Activated CD4-positive, CD25-positive, alpha-beta regulatory T cell (primary cell): ENCODE measurements at places on chromosomes 4 and X.

- DNase-seq = no peak
These were observed 586.1 kb upstream of the PITX2 start for GRCh38 chr4:111208970-111209369.

- no peak for DNase-seq
These were observed 581.4 kb upstream of the DIPK2B start for GRCh38 chrX:45781901-45782553.

DNA sequence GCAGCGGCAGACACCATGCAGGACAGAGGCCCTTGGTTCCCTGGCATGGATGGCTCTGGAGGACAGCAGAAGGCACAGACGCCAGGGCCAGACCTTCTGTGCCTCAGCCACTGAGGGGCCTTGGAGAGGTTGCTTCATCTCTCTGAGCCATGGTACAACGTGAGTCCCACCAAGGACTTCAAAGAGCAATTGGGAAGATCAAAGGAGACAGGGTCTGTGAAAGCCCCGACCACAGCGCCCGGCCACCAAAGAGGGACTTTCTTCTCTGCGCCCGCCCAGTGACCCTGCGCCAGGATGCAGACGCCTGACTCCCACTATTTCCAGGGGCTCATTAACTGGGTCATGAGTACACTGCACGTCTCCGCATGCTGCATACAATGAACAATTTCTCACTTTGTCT is 174.0 kb downstream of the AFAP1 start:
- no peak for DNase-seq

GRCh38 chrX:1300449-1300848 is 31.8 kb downstream of the CSF2RA start:
- DNase-seq = no peak

- DNase-seq = no peak
These were observed 105.1 kb upstream of the CPEB2 start for GRCh38 chr4:14897217-14897616.

GRCh38 chrX:124242131-124242530 is 90.3 kb upstream of the TEX13D start:
- DNase-seq = no peak

DNA sequence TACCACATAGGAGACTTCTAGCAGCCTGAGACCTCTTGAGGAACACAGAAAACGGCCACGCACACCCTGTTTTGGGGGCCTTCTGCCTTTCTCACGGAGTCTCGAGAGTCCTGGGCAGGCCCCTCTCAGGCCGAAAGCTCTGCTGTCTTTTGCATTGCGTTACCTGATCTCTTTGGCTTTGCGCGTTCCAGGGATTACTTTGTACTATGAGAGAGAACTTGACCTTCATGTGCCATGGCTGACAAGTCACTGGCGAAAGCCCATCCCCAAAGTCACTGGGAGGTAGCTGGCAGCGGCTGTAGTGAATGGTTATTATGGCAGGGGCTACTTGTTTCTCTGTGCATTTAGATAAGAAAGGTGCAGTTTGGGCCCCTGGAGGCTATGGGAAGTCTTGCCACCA is 8.0 kb upstream of the NAT8L start:
- no peak for DNase-seq

GRCh38 chrX:44306356-44306755 is 37.1 kb downstream of the EFHC2 start:
- DNase-seq = no peak

DNA sequence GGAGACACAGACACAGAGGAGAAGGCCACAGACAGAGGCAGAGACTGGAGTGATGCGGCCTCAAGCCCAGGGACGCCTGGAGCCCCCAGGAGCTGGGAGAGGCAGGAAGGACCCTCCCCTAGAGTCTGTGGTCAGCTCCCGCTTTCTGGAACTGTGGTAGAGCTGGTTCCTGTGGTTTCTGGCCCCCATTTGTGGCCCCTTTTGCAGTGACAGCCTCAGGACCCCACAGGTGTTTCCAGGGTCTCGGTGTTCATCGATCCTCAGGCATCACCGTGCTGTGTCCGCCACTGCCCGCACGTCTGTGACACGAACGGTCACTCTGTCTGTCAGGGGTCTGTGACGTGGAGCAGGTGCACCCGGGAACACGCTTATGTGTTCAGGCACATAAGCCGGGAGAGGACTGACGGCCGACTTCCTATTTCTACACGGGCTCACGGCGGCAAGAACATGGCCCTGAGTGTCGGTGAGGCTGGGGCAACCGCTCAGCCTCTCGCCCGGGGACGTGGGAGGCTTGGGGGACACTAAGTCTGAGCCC is 7.9 kb downstream of the GTPBP6 start:
- DNase-seq = no peak

DNA sequence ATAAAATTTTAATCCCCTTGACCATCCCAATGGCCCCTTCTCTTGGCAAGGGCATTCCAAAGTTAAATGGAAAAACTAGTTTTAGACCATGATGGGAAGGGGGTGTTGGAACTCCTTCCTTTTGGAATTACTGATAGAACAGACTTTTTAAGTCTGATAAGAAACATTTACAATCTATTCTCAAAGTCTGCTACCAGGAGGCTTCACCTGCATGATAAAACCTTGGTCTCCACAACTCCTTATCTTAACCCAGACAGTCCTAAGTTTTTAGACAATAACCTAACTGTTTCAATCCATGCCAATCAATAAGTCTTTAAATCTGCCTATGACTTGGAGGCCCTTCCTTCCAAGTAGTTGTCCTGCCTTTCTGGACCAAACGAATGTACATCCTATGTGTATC is 63.9 kb upstream of the PGRMC2 start:
- no peak for DNase-seq

DNA sequence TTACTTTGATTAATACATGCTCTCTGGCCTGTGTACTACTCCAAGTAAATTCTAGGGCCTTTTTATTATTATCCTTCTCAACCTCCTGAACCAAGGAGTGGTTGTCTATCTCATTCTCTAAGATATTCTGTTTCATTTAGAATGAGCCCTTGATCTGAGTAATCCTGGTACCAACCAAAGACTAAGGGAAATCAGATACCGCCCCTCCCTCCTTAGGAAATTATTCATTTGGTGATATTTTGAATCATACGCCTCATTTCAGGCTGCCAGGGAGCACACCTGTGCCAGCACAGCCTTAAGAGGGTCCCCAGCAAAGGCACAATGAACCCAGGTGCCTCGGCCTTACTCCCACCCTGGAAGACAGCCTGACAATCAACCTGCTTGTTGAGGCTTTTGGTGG is 73.2 kb upstream of the STARD8 start:
- no peak for DNase-seq

DNA sequence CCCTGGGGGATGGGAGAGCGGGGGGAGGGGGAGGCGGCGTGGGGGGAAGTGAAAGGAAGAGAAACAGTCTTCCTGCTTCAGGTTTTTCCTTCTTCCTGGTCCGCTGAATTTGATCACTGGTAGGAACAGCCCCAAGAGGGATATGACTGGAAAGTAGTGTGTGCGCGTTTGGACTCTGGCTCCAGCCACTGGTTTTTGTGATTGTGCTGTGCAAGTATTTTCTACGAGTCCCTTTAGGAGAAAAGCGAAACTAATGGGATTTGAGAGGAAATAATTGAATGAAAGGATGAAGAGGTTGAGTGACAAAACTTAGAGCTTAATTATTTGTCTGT is 836 bp downstream of the PRRG1 start:
- no peak for DNase-seq

DNA sequence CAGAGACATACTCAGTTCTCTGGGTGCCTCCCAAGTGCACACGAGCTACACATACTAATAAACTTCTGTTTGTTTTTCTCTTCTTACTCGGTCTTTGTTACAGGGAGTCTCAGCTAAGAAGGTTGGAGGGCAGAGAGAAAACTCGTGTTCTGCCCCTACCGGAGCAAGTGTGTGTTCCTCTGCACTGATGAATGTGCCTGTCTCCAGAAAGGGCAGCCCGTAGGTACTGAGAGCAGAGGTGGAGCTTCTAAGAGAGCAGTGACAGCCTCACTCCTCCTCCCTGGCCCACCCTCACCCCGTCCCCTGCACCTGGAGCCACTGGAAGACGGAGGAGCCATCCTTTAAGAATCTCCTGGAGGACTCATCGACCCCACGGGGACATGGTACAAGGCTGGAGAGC is 67.6 kb downstream of the MTNR1A start:
- DNase-seq = no peak

DNA sequence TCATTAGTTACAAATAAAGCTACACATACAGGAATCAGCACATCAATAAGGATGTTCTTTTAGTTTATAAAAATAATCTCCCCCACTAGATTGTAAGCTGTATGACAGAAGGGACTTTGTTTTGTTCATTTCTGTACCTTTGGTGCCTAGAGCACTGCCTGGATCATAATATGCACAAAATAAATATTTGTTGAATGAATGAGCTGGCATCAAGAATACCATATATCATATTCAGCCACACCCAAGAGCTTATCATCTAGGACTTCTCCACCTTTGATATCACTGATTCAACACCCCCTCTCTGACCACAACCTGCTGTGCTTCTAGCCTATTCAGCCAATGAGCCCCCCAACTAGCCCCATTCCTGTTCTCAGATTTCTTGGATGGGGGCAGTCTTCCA is 10.6 kb downstream of the SYTL4 start:
- DNase-seq = no peak

DNA sequence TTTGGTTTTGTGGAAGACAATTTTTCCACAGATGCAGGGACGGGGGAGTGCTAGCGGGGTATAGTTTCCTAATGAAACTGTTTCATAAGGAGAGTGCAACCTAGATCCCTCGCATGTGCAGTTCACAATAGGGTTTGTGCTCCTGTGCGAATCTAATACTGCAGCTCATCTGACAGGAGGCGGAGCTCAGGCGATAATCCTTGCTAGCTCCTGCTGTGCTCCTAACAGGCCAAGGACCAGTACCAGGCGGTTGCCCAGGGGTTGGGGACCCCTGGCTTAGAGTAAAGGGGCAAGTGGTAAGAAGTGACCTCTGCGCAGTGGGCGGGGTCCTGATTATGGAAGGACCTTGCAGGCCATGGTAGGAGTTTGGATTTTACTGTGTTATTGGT is 3.8 kb downstream of the SCML1 start:
- DNase-seq = no peak

- DNase-seq = no peak
These were observed at the start of gene UGT8 for GRCh38 chr4:114598191-114599121. UGT8 (plus strand) TSS chr4:114598807; CDS start chr4:114622881, 24,074 bp downstream.
